ENCODE measurements at places on chromosomes 4 and X. TPM values are rescaled to one million over a fixed set of nuclear protein-coding genes. Genes with fewer than 3 reads are reported as not detected.

DNA sequence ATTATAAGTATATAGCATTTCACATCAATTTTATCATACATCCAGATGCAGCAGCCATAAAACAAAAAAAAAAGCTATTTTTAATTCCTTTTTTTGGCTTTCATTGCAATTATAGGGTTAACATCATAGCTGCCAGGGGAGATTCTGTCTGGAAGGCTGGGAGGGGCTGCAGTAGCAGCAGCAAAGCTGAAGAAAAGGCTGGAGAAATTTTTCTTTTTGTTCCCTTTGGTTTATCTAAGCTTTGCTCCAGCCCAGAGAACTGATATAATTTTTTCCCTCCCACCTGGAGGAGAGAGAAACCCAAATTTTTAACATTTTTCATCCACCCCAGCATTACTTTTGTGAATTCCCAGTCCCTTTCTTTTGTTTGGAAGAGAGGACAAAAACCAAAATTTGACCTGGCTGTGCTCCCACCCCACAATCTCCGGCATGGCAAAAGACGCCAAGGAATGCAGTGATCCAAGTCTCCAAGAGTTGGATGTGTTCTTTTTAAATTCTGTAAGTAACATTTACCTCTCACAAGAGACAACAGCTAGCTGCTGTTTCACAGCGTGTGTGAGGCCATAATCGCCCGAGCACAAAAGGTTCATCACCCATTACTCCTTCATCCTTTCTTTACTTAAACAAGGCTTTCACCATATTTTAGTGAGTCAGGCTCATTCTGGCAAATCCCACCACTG, 25.1 kb upstream of the FAM156A start:
- no peak for DNase-seq

DNA sequence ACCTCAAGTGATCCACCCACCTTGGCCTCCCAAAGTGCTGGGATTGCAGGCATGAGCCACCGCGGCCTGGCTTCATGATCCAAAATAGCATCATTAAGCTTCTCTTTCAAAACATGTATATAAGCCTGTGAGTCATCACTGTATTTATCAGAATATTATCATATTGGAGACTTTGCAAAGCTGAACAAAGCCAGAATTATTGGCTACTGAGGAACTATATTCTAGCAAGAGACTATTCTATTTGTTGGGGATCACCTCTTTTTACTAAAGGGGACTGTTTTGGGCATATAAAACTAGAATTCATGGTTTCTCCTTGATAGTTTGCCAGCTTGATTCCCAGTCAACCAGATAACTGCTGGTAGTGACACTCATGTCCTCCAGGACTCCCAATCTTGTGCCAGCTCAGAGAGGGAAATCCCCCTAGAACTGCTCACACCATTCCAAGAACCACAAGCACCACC, 40.1 kb downstream of the TET2 start:
- peak; percentile 70 for DNase-seq

- DNase-seq = no peak
These were observed 1555.5 kb upstream of the IGFBP7 start for GRCh38 chr4:58665649-58666048.

VGLL1 gene
- total RNA-seq = not detected

DNA sequence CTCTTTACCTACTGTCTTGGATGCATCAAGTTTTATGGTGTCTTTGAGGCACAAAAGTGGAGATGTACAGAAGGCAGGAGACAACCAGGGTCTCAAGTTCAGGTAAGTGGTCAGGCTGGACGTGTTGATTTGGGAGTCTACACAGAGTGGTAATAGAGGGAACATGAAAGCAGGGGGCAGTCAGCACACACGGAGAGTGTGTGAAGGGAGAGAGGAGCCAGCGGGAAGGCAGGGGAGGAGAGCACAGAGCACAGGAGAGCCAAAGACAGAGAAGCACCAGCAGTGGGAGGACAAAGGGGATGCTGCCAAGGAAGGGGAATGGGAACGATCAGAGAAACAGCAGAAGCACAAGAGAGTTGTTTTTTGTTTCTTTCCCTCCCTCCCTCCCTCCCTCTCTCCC, 32.9 kb downstream of the TMEM150C start:
- no peak for DNase-seq

DNA sequence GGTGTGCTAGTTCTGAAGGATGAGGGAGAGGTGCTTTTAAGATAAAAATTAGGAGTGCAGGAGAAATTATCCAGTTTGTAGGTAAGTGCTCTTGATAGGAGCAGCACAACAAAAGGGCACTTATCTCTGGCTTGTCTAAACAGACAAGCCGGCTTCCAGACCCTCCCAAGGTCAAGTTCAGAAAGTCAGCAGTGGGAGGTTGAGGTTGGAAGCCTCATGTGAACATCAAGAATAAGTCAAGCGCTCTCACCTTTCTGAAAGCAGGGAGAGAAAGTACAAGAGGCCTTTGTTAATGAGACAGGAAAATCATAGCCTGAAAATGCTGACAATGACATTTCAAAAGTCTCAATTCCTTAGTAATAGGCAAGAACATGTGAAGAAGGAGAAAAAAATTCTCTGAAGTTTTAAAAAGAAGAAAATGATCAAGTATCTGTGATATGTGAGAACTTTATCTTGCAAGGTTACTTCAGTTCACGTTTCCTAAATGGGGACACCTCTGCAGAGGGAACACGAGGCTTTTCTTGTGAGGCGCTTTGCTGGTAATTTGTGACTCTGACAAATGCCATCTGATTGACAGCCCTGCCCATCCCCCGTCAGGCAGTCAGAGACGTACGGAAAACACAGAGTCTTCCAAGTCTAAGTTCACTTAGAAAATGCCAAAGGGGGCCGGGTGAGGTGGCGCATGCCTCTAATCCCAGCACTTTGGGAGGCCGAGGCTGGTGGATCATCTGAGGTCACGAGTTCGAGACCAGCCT, 62.2 kb downstream of the TIGD2 start:
- DNase-seq = no peak

SPANXC gene
- total RNA-seq = not detected

GYPE gene
- total RNA-seq = not detected

DNA sequence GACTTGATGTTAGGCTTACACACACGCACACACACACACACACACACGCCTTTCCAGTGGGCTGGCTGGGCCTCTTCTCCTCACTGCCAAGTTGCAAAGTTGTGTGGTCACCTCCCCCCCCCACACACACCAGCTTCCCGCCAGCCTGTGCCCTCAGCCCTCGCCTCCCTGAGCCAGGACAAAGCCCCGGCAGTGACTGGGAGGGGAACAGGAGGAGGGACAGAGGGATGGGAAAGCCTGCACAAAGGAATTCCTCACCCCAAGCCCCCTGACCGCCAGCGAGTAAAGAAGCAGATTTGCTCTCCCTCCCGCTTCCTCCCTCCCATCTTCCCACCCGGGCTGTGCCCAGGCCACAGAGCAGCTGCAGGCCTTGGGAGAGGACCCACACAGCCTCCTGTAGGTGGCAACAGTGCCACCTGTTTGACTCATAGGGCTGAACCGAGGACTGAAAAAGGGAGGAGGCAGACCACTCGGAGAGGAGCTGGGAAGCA, at the start of gene GDPD2:
TSS of gene GDPD2 (plus strand) at position 464 of the 491 bp plus-strand sequence. CDS start 1,671 bp downstream, outside the sequence.
- peak; percentile 12 for DNase-seq

ATP5ME gene
- 118 TPM for total RNA-seq

DNA sequence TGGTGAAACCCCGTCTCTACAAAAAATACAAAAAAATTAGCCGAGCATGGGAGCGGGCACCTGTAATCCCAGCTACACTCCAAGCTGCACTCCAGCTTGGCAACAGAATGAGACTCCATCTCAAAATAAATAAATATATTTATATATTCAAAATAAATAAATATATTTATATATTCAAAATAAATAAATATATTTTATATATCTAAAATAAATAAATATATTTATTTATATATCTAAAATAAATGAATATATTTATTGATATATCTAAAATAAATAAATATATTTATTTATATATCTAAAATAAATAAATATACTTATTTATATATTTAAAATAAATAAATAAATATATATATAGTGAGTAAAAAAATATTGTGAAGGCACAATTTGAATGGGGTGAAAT, 63.4 kb upstream of the EXOC1L start:
- DNase-seq = no peak

DNA sequence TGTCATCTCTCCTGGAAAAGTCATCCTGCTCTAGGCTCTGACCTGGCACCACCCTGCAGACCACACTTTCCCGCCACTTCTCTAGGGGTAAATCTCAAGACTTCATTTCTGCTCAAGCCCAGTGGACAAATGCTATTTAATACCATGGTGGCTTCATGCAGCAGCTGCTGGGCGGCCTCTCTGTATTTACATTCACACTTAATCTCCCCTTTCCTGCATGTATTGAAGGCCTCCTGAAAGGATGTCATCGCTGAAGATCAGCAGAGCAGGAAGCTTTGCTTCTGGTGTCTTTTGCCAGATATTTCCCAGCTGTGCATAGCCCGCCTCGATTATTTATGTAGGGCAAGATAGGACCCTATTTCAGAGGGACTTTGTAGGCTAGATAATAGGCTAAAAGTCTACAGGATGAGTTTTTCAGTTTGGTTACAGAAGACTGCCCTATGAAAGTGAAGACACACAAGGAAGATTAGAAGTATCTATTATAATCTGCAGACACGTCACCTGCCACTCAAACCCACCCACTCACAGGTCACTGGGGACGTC, 17.2 kb downstream of the PROM1 start:
- DNase-seq = no peak

DNA sequence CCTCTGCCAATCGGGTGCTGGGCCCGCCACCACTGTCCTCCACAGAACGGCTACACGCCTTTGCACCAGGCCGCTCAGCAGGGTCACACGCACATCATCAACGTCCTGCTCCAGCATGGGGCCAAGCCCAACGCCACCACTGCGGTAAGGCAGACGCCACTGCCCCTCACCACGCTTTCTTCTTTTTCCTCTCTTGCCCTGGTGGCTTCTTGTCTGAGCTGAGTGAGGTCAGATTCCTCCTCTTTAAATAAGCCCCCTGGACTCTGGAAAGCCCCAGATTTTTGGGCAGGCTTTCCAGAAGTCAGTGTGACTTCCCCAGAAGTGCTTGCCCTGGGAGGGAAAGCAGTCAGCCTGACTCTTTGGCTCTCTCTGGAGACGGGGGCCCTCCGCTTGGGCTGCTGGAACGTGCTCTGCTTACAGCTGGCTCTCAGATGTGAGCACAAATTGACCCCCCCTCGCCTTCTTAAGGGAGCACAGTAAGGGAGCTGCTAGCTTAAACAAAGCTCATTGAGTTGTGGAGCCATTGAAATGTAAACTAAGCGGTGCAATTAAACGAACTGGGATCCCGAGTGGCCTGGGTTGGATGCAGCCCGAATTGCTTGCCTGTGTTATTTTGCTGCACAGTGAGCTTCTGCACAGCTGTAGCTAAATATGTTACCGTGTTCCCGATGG, 243.1 kb downstream of the ANK2 start:
- DNase-seq = no peak

- DNase-seq = no peak
These were observed 6.9 kb downstream of the XAGE1B start for GRCh38 chrX:52509916-52510315.

EGFL6 gene
- not detected for total RNA-seq

- no peak for DNase-seq
These were observed 23.3 kb upstream of the CBLL2 start for GRCh38 chrX:22249371-22249770.

GRCh38 chrX:50635817-50636365, 165.3 kb upstream of the DGKK start:
- no peak for DNase-seq

FGF16 gene
- not detected for total RNA-seq

TMSB15A gene
- total RNA-seq = 9.3 TPM

DNA sequence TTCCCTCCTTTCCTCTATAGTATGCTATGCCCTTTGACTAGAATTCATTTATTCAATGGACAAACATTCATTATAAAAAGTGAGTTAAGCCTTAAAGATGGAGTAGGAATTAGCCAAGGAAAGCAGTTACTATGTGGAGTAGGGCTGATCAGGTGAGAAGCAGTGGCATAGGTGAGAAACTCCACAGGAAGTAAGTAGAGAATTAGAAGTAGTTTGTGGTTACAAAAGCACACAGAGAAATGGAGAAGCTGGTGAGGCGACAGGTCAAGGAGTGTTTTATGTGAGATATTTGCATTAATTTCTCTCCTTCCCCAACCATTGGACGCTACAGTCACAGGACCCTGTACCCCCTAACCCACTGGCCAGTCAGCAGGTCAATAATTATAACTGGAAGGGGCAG, 30.6 kb downstream of the SETD7 start:
- no peak for DNase-seq

TCEAL5 gene
- not detected for total RNA-seq

SPIN3 gene
- 12.4 TPM for total RNA-seq

- no peak for DNase-seq
These were observed 82.5 kb downstream of the ARHGAP10 start for GRCh38 chr4:147814376-147814775.

IQSEC2 gene
- total RNA-seq = 21.3 TPM

GAGE12H gene
- not detected for total RNA-seq

FGFR3 gene
- 12.4 TPM for total RNA-seq

Data from A172 (cell line).